ENCODE measurements at places on chromosomes 2 and 18. TPM values are rescaled to one million over a fixed set of nuclear protein-coding genes. Genes with fewer than 3 reads are reported as not detected.

DNA sequence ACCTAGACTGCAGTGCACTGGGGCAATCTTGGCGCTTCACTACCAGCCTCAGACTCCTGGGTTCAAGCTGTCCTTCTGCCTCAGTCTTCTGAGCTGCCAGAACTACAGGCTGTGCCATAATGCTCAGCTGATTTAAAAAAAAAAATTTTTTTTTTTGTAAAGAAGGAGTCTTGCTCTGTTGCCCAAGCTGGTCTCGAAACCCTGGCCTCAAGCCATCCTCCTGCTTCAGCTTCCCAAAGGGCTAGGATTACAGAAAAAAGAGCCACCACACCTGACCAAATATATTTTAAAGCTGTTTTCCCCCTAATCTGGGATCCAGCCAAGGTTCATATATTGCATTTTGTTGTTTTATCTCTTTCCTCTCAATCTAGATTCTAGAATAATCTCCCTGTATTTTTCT, 82.2 kb downstream of the RAB31 start:
- DNase-seq, result no peak

The NHEJ1 gene
- total RNA-seq, result 12.8 TPM

GRCh38 chr18:23567671-23568070, 18.6 kb downstream of the NPC1 start:
- no peak for DNase-seq

DNA sequence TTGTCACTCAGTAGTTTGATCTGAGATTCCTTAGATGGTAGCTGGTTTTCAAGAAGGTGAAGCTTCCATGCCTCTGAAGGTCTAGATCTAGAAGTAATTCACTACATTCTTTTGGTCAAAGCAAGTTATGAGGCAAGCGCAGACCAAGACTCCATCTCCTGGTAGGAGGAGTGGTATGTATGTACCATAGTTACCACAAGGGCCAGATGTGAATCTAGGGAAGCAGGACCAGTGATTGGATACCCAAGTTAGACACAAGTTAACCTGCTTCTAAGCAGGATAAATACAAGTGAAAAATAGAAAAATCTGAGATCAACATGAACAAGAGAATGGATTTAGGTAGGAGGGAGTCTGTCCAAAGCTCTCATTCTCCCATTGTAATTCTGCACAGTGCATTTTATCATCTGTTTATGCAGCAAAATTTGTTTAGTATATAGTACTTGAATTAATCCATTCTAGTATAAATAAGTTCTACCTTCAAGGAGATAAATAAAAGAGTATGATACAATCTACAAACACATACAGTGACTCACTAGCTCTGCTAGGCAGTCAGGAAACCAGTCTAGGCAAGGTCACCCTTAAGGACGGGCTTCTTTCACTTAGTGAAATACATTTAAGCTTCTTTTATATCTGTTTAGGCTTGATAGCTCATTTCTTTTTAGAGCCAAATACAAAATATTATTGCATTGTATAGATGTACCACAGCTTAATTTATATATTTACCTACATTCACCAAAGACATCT, 14.2 kb upstream of the DOCK10 start:
- no peak for DNase-seq

The OSBPL6 gene
- 12.0 TPM for total RNA-seq

DNA sequence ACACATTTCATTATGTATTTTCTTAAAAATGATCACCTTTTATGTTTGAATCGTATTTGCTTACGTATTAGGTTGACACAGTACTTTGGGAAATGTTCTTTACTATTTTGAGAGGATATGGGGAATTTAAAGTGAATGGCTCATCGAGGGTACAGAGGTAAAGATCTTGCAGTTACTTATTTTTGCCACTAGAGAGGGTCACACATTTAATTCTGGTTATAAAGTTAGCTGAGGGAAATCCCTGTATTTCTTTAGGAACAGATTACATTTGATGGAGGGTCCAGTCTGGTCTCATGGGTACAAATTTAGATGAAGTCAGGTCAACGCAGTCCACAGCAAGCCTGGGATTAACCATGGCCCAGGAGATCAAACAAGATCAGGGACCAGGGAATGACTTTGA, 24.5 kb downstream of the DYNC2LI1 start:
- no peak for DNase-seq

The KCNS3 gene
- total RNA-seq, result 46.3 TPM

The UGT1A4 gene
- total RNA-seq, result 1.6 TPM

- no peak for DNase-seq
Measured at GRCh38 chr18:65919663-65920062, 168.9 kb downstream of the CDH7 start.

The LRP2 gene
- total RNA-seq, result 0.10 TPM

The SERPINB10 gene
- 7.0 TPM for total RNA-seq

The RIT2 gene
- total RNA-seq, result not detected

- no peak for DNase-seq
Measured at GRCh38 chr2:186757009-186757408, 63.1 kb downstream of the FAM171B start.

The ADD2 gene
- 2.8 TPM for total RNA-seq

The IL36G gene
- not detected for total RNA-seq

GRCh38 chr2:216622526-216622925, 10.7 kb upstream of the IGFBP2 start:
- no peak for DNase-seq

- DNase-seq, result no peak
Measured at GRCh38 chr18:45057955-45058600, 377.4 kb downstream of the SETBP1 start.

DNA sequence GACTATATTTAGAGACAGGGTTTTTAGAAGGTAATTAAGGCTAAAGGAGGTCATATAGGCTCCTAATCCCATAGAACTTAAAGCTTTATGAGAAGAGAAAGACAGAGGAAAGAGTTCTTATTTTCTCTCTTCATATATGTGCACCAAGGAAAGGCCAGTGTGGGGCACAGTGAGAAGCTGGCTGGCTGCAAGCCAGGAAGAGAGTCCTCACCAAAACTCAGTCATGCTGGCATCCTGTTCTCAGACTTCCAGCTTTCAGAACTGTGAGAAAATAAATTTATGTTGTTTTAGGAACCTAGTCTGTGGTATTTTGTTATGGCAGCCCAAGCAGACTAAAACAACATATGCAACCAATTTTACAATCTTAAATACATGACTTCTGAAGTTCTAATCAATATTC, 31.5 kb upstream of the ATIC start:
- no peak for DNase-seq

GRCh38 chr2:164495491-164496223, 125.6 kb downstream of the GRB14 start:
- DNase-seq, result peak; percentile 57

The D2HGDH gene
- total RNA-seq, result 23.1 TPM

The SIX3 gene
- total RNA-seq, result not detected

The FZD7 gene
- 27.1 TPM for total RNA-seq

- no peak for DNase-seq
Measured at GRCh38 chr2:39128919-39129391, 8.1 kb upstream of the SOS1 start.

The CDH19 gene
- total RNA-seq, result 10.8 TPM

GRCh38 chr2:23524261-23524706, 139.3 kb downstream of the KLHL29 start:
- peak; percentile 90 for DNase-seq

The CSRNP3 gene
- total RNA-seq, result 20.6 TPM

- DNase-seq, result no peak
Measured at GRCh38 chr2:21567395-21567794, 443.6 kb downstream of the TDRD15 start.

DNA sequence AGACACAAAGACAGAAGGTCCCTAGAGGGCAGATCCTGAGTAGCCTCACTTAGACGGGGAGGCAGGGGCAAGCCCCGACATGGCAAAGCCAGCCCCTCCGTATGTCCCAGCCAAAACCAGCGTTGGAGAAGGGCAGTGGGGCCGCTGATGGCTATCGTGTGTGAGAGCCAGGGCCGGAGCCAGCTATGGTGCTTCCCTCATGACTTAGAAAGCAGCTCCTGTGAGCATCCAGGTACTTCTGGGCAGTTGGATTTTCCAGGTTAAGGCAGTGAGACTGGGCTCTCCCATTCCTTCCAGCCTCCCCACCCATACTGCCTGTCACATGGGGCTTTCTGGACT, 31.2 kb upstream of the ROCK2 start:
- no peak for DNase-seq

- DNase-seq, result peak; percentile 11
Measured at GRCh38 chr2:131493199-131493968, 1.2 kb upstream of the MZT2A start.

GRCh38 chr2:83071352-83071751, 1387.7 kb downstream of the SUCLG1 start:
- DNase-seq, result no peak

The MC2R gene
- total RNA-seq, result not detected

- no peak for DNase-seq
Measured at GRCh38 chr2:165057931-165058330, 102.6 kb upstream of the SLC38A11 start.

The SGO2 gene
- total RNA-seq, result 10.7 TPM

The RESP18 gene
- not detected for total RNA-seq

DNA sequence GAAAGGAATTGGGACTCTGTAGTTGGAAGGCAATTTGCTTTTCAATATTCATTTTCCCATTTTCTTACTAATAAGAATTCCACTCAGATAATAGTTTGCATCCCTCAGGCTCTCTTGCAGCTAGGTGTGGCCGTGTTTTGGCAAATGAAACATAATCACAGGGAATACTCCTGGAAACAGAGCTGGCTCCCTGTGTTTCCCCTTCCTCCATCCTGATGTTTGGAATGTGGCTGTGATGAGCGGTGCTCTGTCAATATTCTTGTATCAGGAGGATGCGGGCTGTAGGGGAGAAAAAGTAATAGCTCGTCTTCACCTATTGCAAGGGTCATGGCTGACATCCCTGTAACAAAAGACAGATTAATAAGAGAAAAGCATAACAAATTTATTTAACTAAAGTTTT, 271.0 kb downstream of the MYCN start:
- DNase-seq, result no peak

- no peak for DNase-seq
Measured at GRCh38 chr18:56142001-56142400, 496.4 kb downstream of the TXNL1 start.

DNA sequence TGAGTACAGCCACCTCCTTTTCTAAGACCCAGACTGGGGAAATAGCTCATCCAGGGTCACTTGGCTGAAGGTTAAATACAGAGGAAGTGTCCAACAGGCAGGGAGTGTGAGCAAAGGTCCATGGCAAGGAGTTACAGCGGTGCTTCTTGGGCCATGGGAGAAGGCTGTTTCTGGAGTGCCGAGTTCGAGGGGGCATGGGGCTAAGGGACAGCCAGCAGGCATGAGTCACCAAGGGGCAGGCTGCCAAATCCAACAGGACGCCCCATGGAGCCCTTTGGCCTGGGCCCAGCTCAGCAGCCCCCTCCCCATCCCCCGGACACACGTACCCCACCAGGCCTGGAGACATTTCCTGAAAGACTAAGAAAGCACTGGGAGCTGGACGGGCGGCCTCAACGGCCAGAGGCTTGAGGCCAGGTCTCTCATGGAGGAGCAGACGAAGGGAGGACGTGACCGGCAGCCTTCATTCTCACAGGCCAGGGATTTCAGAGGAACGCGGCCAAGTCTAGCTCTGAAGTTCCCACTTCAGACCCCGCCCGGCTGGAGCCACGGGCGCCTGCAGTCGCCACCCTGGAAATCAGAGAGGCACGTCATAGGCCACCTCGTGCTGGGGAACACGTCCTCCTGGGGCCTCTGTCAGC, 160.4 kb downstream of the SMAD7 start:
- no peak for DNase-seq

DNA sequence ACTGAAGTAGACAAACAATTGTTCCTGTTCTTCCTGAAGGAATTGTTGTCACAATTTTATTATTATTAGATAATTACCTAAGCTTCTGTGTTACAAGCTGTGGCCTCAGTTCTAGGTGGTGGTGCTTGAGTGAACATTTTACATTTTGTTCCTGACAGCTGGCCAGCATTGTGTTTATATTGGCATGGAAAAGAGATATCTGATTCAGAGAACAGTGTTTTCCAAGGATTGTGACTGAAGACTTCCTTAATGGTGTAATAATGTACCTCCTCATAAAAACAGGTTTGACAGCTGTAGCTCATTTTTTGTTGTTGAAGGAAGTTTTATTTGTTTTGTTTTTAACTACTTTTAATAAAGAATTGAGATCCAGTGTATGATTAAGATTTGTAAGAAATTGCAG, 95.2 kb downstream of the EPB41L5 start:
- DNase-seq, result peak; percentile 67

DNA sequence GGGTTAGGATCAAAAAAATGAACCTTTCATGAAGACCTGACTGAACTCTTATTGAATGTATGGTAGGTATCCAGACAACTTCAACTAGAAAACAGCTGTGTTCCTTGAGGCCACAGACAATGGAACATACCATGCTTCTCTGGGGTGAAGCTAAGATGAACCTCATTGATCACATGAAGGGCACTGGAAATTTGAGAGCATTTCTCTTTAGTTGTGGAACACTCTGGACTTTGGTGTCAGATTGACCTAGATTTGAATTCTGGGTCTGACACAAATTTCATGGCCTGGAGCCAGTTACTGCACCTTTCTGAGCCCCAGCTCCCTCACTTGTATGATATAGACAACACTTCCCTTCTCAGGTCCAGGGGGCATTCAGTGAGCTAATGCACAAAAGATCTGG, 411.2 kb upstream of the ID2 start:
- no peak for DNase-seq

The CHPF gene
- total RNA-seq, result 121 TPM

- no peak for DNase-seq
Measured at GRCh38 chr18:70176537-70176936, 28.9 kb downstream of the RTTN start.

DNA sequence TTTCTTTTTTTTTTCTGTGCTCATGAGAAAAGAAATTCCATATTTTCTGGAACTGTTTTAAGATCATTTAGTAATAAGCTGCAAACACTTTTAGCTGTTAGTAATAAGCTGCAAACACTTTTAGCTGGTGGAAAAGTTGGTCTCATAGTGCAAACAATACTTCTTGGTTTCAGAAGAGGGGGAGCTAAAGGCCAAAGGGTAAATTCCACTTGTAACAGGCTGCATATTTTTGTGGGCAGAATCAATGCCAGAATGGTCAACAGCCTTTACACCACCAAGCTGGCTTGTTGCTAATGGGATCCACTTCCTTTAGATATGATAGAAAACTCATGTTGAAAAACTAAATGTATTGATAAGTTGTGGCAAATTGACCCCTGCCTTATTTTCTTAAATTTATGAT, 356.8 kb downstream of the NR4A2 start:
- peak; percentile 14 for DNase-seq

DNA sequence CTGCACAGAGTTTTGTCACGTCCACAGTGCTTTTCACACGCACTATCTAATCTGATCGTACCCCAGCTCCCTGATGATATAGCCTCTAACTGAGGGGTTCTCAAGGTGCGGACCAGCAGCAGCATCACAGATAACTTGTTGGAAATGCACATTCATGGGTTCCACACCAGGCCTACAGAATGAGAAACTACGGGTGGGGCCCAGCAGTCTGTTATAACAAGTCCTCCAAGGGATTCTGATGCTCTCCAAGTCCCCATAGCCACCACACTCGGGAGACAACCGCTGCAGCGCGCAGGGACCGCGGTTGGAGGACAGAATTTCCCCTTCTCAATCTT, 745 bp upstream of the BZW1 start:
- DNase-seq, result no peak

The STAT4 gene
- 4.8 TPM for total RNA-seq
